Hindlimb muscle (tissue), 1 donor: ENCODE measurements at places on chromosomes 6 and 20. TPM values are rescaled to one million over a fixed set of nuclear protein-coding genes. Genes with fewer than 3 reads are reported as not detected.

The TAF11 gene
- 46.2 TPM for polyA plus RNA-seq

The EYA4 gene
- 27.1 TPM for polyA plus RNA-seq

- DNase-seq = no peak
These were observed 386.0 kb upstream of the ARID1B start for GRCh38 chr6:156391061-156391672.

GRCh38 chr6:40256224-40256623 lies 322.0 kb upstream of the MOCS1 start:
- DNase-seq = no peak

GRCh38 chr20:51400051-51400926 lies 142.2 kb downstream of the NFATC2 start:
- DNase-seq = no peak

DNA sequence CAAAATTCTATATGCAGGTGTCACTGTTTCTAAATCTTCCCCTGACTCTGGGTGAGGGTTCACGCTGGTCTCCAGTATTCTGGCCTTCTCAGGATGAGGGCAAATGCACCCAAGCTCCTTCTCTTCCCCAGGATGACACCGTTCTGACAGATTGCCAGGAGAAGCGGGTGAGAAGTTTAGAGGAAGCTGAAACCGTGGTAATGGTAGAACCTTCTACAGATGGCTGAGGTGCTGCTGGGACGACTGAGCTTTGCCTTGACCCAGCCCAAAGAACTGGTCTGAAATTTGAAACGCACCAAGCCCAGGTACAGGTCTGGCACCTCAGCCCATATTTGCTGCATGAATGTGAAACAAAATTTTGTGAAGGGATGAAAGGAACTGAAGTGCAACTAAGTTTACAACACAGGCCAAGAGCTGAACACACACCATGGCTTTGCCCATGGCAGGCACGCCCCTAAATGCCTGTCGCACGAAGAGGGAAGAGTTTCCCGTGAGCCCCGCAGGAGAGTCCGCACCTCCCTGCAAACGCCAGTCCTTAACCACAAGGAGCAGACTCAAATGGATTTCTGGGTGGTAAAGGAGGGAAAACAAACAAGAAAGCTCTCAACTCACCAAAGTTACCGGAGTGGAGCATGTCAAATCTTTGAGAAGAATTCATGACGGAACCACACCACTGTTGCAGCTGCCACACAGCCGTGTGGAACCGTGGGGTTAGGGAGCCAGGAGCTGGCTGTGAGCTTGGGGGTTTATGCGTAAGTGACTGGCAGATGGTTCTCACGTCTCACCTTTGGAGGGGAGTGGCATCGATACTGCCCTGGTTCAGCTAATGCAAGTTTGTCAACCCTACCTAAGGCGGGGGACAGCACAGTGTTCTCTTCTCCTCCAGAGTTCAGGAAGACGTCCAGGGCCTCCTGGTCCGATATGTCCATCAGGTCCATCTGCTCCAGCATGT lies 138.9 kb downstream of the DTNBP1 start:
- DNase-seq = no peak

DNA sequence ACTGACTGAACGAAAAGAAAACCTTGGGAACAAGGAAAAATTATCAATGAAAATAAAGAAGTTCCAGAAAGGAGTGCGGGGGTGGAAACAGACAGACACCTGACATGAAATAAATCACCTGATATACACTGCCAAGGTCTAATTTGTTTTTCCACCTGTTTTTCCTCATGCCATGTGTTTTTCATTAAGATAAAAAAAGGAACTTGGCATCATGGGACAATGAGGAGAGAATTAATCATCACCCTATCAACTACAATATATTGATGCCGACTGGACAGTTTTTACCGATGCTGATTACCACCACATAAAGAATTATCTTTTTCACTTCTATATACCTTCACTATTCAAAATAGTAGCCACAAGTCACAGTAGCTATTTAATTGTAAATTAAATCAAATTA lies 233.2 kb downstream of the ARHGAP18 start:
- DNase-seq = no peak

GRCh38 chr6:118933855-118934460 lies 1.0 kb downstream of the MCM9 start:
- no peak for DNase-seq

DNA sequence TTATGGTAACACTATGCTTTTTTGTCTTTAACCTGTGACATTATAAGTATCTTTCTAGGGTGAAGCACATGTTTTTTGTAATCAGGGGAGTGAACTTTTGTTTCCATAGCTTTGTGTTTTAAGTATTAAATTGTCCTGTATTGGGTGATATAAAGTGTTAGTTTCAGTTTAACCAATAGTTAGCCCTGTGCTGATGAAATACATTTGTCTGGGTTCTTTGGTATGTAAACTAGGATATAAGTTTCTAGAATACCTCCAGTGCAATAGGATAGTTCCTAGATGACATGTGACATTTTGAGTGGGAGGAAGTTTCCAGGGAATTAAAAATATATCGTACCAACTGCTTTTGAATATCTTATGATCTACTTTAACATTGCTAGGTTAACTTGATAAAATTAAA lies 611.0 kb upstream of the MARCKS start:
- DNase-seq = no peak

DNA sequence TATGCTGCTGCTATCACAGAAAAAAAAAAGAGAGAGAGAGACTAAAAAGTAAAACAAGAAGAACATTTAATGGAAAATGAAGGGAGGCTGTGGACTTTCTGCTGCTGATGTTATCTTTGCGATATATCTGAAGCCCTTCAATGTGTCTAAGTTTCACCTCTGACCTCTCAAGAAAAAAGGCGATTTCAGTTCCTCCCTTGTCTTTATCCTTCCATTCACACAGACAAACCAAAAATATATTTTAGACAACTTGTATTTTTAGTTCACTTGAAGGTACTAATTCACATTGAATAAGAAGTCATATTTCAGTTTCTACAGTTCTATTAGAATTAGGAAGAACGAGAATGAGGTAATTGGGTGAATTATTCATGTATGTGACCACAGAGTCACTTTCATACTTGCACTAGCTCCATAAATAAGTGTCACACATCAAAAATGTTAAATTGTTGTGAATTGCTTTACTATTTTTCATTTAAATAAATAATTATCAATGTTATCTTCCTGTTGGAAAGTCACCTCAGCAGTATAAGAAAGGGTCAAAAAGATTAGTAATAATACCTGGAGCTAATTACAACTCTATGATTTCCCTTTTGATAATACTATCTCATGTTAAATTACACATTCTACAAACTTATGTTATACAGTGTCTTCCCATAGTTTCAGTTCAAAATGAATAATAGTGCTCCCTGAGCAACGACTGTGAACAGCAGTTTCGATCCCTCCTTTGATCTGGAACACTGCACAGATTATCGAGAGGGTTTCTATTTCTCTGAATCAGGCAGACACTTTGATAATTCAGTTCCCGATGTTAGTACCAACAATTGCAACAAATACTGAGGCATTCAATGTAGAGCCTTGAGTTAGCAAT lies 85.2 kb upstream of the PLCB4 start:
- no peak for DNase-seq

DNA sequence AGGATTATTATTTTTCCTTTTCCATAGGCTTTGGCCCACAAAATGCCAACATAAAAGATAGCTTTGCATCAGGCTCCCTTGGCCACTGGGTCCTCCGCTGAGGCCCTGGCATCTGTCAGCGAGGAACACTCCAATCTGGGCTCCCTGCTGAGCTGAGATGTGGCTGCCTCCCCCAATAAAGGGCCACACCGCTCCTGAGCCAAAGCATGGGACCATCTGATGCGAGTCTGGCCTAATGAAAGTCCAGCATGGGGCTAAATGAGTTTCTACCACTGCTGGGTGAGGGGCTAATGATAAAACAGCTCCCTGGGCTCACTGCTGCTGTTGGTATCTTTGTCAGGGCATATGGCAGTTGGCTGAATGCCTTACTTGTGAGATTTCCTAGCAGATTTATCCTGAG lies 817.5 kb upstream of the SLC35B3 start:
- DNase-seq = no peak

- peak; percentile 55 for DNase-seq
These were observed 1.0 kb upstream of the PCIF1 start for GRCh38 chr20:45933266-45934045.
